Lung (tissue), 17 donors: ENCODE measurements at places on chromosomes 5 and 9. TPM values are rescaled to one million over a fixed set of nuclear protein-coding genes. Genes with fewer than 3 reads are reported as not detected.

BRD9 gene
- 26.2 TPM for polyA plus RNA-seq

UBE2D2 gene
- polyA plus RNA-seq = 84.1 TPM

DNA sequence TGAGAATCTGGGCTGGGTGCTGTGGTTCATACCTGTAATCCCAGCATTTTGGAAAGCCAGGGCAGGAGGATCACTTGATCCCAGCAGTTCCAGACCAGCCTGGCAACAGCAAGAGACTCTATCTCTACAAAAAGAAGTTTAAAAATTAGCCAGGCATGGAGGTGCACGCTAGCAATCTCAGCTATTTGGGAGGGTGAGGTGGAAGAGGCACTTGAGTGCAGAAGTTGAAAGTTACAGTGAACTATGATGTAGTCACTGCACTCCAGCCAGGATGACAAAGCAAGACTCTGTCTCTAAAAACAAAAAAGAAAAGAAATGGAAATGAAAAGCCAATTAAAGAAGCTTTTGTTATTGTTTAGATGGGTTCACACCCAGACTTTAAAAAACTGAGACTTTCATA, 131.6 kb upstream of the RASA1 start:
- no peak for DNase-seq

DNA sequence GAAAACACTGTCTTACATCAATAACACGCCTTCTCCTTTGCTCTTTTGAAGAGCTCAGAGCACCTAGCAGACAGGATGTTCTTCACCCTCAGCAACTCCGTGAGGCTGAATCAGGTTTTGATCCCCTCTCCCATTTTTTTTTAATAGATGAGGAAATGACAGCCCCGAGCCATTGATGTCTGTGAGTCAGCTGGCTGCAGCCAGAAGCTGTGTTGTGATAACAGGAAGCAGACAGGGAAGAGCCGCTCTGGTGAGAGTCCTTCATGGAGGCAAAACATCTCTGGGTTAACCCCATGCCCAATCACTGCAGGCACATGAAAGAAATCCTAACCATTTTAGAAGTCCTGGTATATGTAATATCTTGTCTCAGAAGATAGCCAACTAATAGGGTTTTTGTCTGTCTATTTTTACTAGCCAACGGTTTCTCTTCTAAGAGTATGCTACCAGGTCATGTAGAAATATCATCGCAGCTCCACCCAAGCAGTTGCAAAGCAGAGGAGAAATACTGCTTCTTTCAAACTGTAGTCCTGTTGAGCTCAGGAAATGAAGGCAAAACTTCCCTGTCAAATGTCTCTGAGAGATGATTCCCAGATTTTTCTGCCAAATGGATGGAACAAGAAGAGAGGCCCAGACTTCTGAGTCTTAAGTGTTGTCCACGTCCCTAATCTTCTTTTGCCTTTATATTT, 568.9 kb downstream of the CCDC171 start:
- no peak for DNase-seq
